ENCODE measurements at places on chromosomes 6 and 20.

- DNase-seq: no peak
Measured at GRCh38 chr6:13715444-13715883, 3.8 kb upstream of the RANBP9 start.

DNA sequence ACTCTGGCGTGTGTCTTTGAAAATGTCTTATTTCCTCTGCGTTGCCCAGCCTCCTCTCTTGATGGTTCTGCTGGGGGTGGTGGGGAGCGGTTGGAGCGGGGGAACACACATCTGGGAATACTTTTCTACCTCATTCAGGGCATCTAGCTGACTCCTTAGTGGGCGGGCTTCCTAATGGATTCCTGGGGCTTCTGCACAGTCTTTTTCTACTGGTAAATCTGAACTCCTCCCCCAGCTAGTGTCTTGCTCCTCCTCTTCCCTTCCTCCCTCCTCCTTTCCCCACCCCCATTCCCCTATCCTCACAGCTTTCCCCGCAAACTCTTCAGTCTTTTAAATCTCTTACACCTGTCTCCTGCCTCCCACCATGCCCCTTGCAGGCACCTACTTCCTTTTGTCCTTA, 74.4 kb downstream of the PRL start:
- no peak for DNase-seq

DNA sequence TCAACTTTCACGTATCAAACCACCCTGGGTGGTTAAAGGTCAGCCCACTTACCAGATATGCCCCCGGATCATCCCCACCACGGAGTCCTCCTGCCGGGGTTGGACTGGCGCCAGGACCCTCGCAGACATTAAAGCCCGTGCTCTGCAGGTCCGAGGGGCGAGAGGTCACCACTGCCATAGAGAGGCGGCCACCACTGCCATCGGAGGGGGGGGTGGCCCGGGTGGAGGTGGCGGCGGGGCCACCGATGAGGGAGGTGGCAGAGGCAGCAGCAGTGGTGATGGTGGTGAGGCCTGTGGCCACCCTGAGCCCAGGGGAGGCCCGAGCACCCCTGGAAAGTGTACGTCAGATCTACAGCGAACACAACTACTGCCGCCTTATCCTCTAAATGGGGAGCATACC, 76.3 kb downstream of the ASXL1 start:
- no peak for DNase-seq

DNA sequence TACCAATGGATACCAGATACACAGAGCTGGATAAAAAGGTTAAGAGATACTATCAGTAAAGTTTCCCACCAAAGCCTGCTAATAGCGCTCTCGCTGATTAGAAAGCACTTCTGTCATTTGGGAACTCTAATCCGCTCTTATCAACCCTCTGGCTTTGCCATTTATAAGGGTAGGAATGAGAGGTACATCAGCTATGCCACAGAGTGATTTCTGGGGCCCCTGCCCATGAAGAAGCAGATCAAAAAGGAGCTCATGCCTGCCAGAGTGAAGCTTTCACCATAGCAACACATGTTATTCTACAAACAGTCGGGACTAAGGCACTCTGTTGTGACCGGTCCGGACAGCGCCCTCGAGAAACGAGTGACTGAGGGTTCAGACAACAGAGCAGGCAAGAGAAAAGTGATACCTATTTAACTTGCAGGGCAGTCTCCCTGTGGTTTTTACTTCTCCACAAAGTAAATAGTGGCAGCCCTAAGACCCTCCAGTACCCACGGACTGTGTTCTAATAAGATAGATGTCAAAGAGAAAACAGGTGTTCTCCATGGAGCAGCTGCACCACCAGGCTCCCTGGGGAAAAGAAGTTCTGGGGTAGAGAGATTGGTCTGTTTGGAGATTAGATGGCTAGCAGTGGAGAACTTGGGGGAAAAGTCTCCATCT, 5.6 kb downstream of the TRAM2 start:
- DNase-seq: no peak

GRCh38 chr20:17650301-17651128, 31.5 kb downstream of the RRBP1 start:
- DNase-seq: no peak

- DNase-seq: no peak
Measured at GRCh38 chr6:15260099-15260821, 14.4 kb downstream of the JARID2 start.
